ENCODE measurements at places on chromosomes 3 and 15.

DNA sequence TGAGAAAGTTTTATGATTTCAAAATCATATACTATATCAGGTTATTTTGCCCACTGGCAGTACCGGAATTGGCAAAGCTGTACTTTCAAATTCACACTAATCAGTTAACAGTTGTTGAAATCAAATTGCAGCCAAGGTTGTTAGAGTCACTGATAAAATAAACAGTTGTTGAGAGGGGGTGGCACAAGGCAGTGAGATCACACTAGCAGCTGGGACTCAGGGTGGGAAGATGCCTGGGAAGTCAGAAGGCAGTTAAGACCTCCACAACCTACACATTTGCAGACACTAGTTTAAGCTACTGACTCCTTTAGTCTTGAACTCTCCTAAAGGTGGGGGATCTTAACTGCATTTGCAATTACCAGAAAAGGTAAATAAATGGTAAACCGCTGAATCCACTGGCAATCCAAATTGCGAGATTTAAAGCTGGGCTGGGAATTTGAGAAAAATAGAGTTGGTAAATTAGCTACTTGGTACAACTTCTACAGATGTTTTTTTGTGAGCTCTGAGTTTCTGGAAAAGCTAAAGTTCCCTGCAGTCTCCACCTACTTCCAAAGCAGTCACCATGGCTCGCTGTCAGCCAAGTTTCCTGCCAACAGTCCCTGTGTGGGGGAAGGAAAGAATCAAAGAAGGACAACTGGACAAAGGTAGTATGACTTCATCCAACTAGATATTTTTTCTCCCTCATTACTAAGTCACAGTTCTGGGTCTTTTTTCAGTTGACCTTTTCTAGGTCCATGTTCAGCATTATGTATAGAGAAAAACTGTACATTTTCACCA is 105.7 kb downstream of the ZNF385D start:
- no peak for DNase-seq

DNA sequence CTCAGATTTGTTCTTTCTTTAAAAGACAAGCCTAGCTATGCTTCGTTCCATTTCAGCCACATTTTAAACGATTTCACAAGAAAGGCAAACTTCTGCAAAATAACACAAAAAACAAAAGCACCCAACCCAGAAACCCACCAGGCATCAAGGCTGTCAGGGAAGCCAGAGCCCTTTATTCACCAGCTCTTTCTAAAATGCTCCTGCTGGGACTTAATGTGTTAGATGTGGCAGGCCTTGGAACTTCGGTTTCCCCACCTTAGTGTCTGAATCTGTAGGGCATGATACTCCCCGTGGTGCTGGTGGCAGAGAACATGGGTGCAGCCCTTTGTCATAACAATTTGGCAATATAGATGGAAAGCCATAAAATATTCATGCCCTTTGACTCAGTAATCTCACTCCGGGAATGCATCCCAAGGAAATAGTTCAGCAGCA is 56.8 kb upstream of the LCTL start:
- no peak for DNase-seq

GRCh38 chr15:82393671-82394070 is 35.9 kb upstream of the GOLGA6L9 start:
- DNase-seq = no peak

DNA sequence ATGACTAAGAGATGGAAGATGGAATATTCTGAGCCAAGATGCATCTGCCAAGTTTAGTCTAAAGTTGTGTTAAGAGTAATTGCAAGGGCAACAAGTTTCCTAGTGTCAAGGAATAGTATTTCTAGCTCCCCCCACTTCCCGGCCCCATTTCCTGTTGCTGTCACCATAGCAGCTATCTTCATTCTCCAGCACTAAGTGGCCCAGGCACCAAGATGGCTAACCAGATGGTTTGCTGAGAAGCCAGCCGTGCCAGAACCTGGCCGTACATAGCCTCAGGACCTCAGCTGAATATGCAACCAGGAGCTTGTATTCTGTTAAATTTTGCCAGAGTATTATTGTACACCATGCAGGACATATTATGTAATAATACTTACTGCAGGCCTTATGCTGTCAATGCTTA is 108.8 kb upstream of the UMPS start:
- no peak for DNase-seq

DNA sequence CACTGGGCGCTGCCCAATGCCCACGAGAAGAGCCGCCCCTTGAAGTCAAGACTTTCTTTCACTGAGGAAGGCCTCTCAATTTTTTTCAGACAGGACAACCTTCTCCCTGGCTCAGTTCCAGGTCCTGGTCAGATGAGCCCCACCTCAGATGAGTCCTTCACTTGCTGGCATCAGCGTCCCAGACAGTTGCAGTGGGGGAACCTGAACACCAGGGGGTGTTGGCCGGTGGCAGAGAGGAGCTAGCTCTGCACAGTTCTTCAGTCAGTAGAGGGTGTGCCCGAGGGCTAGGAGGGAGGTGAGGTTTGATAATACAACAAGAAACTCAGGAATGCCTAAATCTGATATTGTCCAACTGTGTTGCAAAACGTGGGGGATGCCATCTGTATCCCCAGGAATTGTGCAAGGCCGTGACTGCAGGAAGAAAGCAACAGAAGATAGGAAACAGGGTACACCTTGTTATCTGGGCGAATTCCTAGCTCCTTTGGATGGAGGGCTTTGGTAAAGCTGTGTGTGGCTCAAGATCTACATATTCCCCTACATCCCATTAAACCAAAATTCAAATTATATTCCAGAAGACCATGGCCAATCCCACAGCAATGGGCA is 34.3 kb downstream of the CCR3 start:
- peak; percentile 32 for DNase-seq

GRCh38 chr15:80559761-80560160 is 135.3 kb upstream of the ABHD17C start:
- no peak for DNase-seq
